ENCODE measurements at places on chromosomes 6 and 20.

GRCh38 chr6:73263570-73263909, 544 bp upstream of the KHDC1 start:
- DNase-seq = no peak

DNA sequence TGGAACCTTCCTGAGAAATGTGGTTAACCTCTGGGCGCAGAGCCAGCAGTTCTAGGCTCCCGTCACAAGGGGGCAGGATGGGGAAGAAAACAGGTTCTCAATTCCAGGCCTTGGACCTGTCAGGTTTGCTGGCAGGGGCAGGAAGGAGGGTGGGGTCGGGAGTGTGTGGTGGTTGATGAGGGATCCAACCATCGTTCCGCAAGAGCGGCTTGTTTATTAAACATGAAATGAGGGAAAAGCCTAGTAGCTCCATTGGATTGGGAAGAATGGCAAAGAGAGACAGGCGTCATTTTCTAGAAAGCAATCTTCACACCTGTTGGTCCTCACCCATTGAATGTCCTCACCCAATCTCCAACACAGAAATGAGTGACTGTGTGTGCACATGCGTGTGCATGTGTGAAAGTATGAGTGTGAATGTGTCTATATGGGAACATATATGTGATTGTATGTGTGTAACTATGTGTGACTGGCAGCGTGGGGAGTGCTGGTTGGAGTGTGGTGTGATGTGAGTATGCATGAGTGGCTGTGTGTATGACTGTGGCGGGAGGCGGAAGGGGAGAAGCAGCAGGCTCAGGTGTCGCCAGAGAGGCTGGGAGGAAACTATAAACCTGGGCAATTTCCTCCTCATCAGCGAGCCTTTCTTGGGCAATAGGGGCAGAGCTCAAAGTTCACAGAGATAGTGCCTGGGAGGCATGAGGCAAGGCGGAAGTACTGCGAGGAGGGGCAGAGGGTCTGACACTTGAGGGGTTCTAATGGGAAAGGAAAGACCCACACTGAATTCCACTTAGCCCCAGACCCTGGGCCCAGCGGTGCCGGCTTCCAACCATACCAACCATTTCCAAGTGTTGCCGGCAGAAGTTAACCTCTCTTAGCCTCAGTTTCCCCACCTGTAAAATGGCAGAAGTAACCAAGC, 29.6 kb downstream of the SRSF3 start:
- peak; percentile 45 for DNase-seq

DNA sequence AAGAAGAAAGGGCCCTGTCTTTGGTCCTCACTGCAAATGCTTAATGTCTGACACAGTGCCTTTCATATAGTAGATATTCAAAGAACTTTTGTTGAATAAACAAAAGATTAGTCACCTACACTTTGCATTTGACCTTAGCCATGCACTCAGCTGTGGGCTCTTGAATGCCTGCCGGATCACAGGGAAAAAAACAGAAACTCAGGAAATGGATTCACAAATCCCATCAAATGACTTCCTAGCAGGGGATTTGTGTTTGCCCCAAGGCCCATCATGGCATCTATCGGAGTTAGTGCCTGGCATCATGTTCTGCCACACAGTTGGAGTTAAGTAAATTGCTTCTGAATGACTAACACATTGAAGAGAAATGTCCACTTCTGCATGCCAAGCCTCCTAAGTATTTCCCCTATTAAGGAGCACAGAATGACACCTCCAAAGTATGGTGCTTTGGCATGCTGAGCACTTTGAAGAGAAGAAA, 72.3 kb upstream of the DST start:
- no peak for DNase-seq

DNA sequence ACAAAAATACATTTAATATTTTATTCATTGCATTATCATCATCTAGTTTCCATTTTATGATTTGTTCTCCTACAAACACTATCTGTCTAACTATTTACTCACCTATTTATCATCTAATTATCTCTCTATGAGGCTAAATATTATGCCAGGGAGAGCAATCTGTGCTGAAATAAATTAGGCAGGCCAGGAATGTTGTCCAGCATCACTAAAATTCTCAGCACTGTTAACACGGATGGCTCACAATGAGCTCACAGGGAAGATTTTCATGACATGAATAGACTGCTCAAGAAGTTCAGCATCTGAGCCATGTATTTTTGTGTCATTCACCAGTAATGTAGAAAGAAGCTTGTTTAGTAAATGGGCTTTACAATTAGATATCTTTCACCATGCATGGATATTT, 1277.2 kb downstream of the GRIK2 start:
- no peak for DNase-seq

DNA sequence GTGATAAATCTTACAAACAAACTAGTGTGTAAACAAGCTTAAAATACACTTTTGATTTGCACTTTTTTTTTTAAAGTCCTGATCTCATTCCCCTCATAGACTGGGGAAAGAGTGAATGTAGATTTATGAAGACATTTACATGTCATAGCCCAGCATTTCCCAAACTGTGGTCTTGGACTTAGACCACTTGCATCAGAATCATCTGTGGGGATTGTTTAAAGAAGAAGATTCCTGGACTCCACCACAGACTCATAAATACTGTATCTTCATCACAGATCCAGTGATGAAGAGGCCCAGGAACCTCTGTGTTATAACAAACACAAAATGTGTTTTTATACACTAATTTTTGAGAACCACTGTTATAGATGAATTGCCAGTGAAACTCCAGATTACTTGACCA, 99.5 kb downstream of the KCNQ5 start:
- DNase-seq = no peak

- DNase-seq = no peak
Observed at GRCh38 chr6:43871284-43871683, 101.3 kb downstream of the VEGFA start.
